ENCODE measurements at places on chromosomes 13 and 19.

GRCh38 chr13:35767256-35767976 is 290.9 kb upstream of the MAB21L1 start:
- no peak for DNase-seq

DNA sequence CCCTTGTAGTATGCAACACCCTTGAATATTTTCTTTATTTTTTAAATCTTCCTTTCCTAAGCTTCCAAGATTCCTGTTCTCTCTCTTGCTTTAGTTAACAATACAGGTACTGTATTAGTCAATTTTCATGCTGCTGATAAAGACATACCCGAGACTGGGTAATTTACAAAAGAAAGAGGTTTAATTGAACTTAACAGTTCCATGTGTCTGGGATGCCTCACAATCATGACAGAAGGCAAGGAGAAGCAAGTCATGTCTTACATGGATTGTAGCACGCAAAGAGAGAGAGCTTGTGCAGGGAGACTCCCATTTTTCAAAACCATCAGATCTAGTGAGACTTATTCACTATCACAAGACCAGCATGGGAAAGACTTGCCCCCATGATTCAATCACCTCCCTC is 1024.3 kb downstream of the PCDH9 start:
- DNase-seq = no peak

GRCh38 chr19:18967358-18968146 is 26.5 kb upstream of the HOMER3 start:
- no peak for DNase-seq

DNA sequence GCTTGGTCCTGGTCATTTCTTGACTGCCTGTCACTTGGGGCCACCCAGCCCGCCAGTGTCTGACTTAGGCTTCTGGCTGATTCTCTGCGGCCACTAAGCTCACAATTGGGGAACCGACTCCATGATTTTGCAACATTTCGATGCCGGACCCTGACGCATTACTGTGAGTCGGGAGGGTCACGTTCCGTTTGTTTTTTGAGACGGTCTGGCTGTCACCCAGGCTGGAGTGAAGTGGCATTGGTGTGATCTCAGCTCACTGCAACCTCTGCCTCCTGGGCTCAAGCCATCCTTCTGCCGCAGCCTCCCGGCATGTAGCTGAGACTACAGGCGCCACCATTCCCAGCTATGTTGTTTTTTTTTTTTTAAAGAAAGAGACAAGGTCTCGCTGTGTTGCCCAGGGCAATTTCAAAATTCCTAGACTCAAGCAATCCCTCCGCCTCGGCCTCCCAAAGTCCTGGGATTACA is 3.2 kb upstream of the ADAT3 start:
- no peak for DNase-seq

DNA sequence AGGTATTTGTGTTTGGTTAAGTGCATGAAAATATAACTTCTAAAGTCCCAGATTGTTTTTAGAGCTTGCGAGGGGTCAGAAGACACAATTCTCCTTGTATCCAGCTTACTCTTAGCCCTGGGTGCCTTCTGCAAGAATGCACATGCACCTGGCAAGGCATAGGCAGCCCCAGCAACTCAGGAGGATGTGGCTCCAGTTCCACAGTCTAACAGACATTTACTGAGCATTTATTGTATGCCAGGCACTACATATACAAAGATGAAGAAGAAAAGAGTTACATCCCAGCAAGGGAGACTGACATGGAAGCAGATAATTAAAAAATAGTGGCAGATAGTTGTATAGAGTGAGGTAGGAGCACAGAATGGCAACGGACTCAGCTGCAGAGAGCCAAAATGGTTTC is 101.1 kb upstream of the FRY start:
- DNase-seq = no peak

- DNase-seq = no peak
These were observed 188.6 kb downstream of the OLFM4 start for GRCh38 chr13:53217194-53217593.

DNA sequence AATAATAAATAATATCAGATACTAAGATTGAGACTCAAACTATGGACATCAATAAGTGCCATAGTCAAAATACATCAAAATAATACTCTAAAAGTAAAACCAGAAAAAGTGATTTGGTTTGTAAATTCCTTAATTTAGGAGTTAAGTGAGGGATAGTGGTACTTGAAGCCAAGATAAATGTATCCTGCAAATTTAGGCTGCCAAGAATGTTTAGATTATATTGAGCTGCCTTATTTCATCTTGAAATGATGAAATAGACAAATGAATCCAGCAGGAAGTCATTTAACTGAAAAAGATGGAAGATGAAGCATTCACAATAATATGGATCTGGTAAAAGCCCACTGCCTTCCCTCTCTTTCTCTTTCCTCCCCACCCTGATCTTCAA is 112.3 kb downstream of the LRCH1 start:
- DNase-seq = no peak

GRCh38 chr13:98439896-98440295 is 137.0 kb downstream of the STK24 start:
- no peak for DNase-seq

- DNase-seq = no peak
These were observed 26.0 kb downstream of the VSTM2B start for GRCh38 chr19:29551774-29552173.
